Renal cortex interstitium (tissue), 15 donors: ENCODE measurements at places on chromosomes 12 and 14. TPM values are rescaled to one million over a fixed set of nuclear protein-coding genes. Genes with fewer than 3 reads are reported as not detected.

The GRIP1 gene
- 26.7 TPM for polyA plus RNA-seq

The SIX1 gene
- polyA plus RNA-seq, result 11.9 TPM

The SLC4A8 gene
- polyA plus RNA-seq, result 3.2 TPM

The CMAS gene
- polyA plus RNA-seq, result 63.4 TPM

The MIP gene
- polyA plus RNA-seq, result 0.26 TPM

The UNC79 gene
- polyA plus RNA-seq, result 0.78 TPM
